ENCODE measurements at places on chromosomes 5 and 9.

DNA sequence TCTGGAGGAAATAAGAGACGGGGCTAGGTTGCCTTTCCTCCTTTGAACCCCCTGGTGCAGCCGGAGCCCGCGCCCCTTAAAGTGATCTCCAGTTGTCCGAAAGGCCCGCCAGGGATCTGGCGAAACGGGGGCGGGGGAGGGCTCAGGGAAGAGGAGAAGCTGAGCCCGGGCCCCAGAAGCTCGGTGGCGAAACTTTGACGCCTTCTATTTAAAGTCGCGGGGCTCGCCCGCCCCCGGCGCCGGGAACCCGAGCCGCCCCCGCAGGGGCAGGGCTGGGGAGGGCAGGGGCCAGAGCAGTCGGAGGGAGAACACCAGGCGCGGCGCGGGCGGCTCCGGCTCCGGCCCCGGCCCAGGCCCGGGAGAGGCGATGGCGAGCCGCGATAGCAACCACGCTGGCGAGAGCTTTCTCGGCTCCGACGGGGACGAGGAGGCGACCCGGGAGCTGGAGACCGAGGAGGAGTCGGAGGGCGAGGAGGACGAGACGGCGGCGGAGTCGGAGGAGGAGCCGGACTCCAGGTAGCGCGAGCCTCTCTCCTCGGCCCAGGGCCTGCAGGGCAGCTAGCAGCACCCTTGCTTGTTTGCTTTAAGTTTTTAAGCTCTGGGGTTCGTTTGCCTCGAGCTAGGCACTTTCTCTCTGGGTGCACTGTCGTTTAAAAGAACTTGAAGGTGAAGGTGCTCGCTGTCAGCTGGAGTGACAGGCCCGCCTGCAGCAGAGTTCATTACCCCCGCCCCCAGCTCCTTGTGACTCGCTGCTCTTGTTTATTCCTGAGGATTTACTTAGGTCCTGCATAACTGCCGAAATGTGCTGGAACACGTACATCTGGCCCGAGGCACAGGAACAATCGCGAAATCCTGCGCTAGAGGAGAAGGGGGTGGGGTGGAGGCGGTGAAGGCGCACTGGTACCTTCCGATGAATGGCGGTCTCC lies at the start of gene CMYA5:
CMYA5 (plus strand) TSS at position 296 of the 926 bp plus-strand sequence; CDS start at position 368, 72 bp downstream.
- no peak for DNase-seq

- no peak for DNase-seq
These were observed 15.7 kb downstream of the PAM start for GRCh38 chr5:102770803-102771202.

DNA sequence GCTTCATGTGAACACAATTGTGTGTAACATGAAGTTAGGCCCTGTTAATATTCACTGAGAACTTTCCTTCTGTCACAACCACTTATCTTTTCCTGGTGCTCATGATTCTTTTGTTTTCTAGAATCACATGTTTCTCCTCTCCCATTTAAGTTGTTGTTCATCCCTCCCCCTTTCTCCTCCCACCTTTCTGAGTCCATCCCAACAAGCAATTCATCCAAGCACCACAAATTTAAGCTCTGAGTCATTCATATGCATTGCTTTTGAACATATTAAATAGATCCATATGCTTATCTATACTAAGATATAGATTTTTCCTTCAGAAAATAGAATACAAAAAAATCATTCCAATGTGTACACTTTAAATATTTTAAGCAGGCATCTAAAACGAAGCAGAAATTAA lies 75.2 kb upstream of the NFIB start:
- no peak for DNase-seq

GRCh38 chr9:95284162-95285080 lies 33.1 kb downstream of the FANCC start:
- DNase-seq: no peak

DNA sequence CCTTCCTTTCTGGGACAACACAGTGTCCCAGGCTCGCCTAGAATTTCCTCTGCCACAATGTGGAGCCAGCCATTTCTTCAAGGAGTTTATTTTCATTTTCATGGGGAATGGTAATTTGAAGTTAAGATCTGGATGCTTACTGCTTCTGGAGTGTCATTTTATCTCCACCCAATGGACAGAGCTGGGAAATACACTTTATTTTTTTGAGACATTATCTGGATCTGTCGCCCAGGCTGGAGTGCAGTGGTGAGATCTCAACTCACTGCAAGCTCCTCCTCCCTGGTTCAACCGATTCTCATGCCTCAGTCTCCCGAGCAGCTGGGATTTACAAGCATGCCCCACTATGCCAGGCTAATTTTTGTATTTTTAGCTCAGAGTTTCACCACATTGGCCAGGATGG lies 12.7 kb upstream of the THG1L start:
- no peak for DNase-seq

DNA sequence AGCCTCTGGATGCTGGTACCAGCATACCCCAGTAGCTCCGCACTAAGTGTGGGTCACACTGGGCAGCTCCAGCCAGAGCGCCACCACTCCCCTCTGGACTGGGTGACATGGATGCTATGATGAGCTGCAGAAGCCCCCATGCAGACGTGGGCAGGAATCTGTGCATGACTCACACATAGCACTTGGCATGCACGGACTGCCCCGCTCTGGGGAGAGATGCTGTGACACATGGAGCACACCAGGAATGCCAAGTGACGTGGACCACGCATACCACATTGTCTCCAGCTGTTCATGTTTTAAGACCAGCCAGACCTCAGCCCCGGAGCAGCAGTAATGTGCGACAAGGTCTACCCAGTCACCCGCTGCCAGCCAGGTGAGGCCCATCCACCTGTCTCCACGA lies 64.1 kb downstream of the SEMA4D start:
- DNase-seq: no peak

GRCh38 chr5:120567921-120568320 lies 103.8 kb downstream of the PRR16 start:
- no peak for DNase-seq

DNA sequence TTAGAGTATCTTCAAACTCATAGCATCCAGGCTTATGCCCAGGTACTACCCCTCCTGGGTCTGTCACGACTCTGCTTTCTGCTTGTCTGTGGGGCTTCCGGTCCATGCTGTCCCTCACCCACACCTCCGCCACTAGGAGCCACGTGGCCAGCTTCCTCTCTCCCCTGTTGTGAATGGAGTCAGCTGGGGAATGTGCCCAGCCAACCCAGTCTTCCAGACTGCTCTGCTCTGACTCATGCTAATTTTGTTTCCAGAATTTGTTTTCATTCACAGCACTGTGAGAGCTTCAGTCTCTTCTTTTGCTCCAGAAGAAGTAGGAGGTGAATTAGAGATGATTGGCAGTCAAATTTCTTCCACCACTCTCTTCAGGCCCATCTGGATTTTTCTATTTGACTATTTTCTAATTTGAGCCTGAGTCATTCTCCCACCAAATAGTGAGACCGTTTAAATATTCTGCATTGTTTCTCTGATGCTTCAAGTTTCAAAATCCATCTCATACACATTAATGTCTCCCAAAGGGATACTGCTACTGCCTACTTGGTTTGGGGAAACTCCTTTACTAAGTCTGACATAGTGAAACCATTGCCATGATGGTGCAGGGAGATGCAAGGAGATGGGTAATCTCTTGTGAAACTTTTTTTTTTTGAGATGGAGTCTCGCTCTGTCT lies 424.1 kb upstream of the KIF2A start:
- no peak for DNase-seq

GRCh38 chr9:136122425-136123383 lies 4.0 kb upstream of the TMEM250 start:
- DNase-seq: no peak

DNA sequence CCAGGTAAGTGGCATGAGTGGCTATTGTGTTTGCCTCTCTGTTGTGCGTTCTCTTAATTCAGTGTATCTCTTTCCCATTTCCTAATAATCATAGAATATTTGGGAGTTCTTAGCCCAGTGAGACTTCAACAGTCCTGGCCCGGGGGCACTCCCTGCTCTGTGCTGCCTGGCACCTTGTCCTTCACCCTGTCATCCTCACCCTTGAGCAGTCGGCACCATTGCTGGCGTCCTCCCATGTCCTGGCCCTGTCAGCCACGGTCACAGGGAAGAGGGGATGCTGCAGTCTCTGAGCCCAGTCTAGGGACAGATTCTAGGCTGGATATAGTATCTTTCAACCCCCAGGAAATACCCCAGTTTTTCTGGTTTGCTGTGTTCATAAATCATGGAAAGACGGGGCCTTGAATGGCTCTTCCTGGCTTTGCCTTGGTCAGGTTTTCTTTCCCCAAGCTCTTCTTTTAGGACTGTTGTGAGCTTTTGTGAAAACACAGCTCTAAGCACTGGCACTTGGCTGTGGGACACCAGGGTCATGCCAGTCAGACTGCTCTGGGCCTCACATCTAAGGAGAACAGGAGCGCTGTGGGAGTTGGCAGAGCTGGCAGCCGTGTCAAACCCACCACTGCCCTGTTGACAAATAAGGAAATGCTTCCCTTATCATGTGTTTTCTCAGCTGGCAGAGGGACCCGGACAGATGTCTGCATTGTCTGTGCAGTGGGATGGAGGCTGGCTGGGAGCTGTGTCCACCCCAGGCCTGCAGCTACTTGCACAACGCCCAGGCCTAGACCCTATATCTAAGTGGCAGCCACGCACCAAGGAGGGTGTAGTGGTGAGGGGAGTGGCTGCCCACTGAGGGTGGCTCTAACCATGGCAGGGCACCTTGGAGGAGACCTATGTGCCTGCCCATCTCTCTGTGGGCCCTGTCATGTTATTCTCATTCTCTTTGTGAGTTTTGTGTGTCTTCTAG lies 378.6 kb downstream of the ICE1 start:
- DNase-seq: no peak

DNA sequence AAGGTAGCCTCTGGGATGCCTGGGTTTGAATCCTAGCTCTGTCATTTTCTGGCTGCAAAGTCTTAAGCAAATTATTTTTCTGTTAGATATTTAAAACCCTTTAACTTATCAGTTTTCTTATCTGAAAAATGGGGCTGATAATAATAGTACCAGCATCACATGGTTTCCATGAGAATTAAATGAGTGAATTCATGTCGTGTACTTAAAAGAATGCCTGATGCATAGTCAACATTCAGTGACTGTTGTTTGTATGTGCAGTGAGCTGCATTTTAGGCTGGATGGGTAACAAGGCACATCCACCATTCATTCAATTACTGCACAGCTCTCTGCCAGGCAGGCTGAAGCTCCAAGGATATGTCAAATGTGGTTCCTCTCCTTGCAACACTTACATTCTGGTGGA lies 122.0 kb downstream of the PPP2R2B start:
- no peak for DNase-seq

DNA sequence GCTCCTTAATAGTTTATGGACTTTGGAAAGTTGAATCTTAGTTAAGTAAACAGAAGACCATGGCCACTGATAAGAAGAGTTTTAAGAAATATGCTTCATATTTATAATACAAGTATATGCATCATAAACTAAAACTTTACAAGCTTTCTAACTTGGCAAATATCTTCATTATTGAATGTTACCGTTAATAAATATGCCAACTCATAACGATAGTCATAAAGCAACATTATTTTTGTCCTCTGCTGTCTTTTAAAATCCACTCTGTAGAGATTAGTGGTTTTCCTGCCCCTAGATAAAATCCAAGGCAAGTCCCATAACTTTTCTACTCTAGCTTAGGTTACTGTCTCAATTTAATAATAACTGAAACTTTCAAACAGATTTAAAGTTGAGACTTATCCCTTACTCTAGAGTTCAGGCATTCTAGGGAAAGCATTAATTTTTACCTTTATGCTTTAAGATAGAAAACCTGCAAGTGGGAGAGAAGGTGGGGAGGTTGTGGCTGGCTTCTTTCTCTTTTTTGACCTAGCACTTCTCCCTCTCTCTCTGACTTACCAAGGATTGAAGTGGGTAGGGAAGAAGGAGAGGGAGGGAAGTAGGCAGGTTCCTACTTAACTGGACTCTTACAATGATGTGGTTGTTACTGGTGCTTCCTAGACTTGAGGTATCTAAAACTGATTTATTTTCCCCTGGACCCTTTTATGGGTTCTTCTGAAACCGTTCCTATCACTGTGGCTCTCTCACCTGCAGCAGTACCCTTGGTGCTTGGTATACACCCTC lies 29.6 kb downstream of the RNF145 start:
- no peak for DNase-seq

DNA sequence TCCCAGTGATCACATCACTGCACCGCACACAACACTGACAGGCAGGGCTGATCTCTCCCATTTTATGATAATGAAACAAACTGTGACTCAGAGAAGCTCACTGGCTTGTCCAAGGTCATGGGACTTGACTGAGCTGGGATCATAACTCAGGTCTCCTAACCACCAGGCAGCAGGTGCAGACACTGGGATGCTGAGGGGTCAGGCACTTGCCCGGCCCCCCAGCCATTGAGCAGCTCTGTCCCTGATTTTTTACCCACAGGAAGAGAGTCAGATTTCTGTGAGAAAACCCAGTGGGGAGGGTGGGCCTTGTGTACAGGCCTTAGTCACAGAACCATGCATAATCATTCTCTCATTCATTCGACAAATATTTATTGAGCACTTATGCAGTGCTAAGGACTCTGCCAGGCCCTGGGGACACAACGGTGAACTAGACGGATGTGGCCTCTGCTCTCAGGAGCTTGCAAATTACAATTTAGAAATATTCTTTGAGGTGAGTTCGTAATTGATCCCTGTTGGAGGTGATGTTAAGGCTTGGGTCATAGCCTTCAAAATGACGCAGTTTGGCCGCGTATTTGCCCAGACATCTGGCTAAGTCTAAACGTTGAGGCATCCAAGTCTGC lies 54.5 kb upstream of the TGFBR1 start:
- no peak for DNase-seq

DNA sequence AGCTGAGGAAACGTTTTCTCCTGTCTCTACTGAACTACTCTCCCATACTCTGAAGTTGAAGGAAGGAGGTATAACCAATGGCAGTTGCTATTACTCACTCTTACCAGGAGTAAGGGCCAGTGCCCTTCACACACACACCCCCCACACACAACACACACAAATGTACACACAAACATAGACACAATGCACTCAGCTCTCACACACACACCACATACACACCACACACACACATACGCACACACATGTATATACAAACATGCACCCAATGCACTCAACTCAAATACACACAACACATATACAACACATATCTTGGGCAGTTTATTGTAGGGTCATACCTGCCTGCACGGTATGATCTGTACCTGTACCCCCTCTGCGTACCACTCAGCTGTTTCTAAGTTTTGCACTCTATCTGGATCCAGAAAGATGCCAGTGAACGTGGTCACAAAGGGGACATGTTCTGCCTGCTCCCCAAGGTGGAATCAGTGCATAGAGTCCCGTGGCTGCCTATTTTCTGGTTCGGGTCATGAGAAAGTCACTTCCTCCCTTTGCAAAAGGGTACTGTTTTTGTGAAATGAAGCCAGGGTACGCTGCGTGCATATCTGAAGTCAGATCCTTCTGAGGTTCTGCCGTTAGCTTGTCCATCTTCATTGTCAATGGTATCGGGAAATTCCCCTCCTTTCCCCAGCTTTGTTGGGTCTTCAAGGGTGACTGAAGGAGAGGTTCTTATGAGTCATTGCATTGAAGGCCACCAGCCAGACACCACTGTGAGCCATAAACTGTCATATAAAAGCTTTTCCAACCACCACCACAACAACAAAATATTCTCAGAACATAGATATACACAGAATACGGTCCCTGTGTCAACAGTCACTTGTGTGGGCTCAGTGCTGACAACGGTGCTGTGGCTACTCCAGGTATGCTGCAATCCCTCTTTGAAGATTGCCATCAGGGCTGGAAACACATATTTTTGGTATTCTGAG lies 131.9 kb downstream of the UGCG start:
- DNase-seq: no peak
